Right forelimb (tissue), 1 donor: ENCODE measurements at places on chromosomes 6 and 20.

- DNase-seq = no peak
These were observed 1.3 kb upstream of the UNC5CL start for GRCh38 chr6:41040101-41040939.

DNA sequence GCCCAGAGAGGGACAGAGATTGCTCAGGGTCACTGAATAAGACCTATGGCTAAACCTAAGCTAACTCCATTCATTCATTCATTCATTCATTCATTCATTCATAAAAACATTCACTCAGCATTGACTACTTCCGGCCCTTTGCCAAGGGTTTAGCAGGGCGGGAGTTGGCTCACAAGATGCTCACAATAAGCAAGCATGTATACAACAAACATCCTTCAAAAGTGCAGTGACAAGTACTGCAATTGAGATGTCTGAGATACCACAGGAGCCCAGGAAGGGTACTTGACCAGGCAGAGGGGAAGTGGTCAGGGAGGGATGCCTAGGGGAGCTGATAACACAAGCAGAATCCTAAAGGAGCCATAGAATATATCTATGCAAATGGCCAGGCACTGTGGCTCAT lies 18.2 kb upstream of the KIAA1755 start:
- DNase-seq = peak; percentile 20

DNA sequence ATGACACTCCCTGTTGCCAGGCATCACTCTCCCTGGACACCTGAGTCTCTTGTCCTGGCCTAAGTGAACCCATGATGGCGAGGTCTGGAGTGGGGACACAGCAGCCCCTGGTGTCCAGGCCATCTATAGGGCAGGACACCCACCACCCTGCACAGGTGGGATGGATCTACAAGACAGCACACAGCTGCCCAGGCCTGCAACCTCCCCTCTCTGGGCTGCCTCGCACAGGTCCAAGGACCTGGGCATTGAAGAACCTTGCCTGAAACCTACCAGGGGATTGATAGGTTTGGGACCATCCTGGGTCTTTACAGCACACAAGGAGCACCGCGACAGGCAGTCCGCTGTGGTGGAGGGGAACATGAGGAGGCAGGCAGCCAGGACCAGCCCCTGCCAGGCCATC lies 11.2 kb downstream of the PDYN start:
- DNase-seq = no peak

GRCh38 chr6:14606353-14606752 lies 488.8 kb downstream of the CD83 start:
- no peak for DNase-seq

DNA sequence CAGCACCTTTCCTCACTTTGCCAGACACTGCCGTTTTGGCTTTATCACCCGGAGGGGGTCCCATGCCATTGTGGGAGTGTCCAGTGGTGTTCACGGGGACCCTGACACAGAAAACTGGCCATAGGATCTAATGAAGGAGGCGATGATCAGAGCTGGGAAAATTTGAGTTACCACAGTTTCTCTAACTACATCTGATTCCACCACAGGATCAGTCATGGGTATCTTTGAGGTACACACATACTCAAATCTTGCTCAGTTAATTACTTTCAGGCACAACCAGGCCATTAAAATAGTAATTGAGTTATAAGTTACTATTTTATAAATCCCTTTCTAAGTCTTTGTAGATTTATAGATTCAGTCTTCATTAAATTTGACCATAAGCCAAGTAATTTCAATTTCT lies 215.1 kb downstream of the PRL start:
- no peak for DNase-seq

DNA sequence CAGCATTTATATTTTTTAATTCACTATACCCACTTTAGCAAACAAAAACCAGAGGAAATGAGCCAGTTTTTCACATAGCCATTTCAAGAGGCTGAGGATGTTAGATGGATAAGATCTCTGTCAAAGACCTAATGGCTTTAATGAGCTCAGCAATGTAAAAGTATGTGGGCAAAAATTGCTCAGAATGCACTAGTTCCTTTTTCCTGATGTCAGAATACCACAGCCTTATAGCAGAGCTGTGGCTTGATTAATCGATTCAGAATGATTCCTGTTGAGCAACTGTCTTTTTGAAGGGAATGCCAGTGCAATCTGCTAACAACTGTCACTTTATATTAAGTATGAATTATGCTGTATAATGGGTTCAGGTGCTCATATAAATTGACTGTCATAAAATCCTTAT lies 100.6 kb upstream of the HIVEP1 start:
- DNase-seq = no peak

DNA sequence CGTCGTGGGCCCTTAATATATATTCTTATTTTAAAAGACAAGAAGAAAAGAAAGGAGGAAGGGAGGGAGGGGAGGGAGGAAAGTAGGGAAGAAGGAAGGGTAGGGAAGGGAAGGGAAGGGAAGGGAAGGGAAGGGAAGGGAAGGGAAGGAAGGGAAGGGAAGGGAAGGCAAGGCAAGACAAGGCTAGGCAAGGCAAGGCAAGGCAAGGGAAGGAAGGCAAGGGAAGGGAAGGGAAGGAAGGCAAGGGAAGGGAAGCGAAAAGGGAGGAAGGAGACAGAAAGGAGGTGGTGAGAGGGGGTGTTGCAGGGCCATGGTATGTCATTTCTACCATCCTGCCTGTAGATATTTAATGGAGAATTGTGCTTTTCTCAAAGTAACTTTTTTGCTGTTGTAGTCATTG lies 83.9 kb upstream of the BTBD3 start:
- DNase-seq = no peak

- DNase-seq = no peak
These were observed 469.1 kb downstream of the BTBD3 start for GRCh38 chr20:12386821-12387220.
